ENCODE measurements at places on chromosomes 16 and 17. TPM values are rescaled to one million over a fixed set of nuclear protein-coding genes. Genes with fewer than 3 reads are reported as not detected.

GRCh38 chr16:25372716-25373115 lies 115.1 kb upstream of the ZKSCAN2 start:
- no peaks in the 10 kb centered on the region for H3K36me3 ChIP-seq
- no peaks in the 10 kb centered on the region for H3K27me3 ChIP-seq
- DNase-seq, result no peak
- no peaks in the 10 kb centered on the region for H3K4me1 ChIP-seq
- no peak overlapping the region for H3K4me3 ChIP-seq

The ADAM11 gene
- 0.14 TPM for total RNA-seq

The SLC38A8 gene
- total RNA-seq, result not detected

- DNase-seq, result no peak
- H3K4me1 ChIP-seq, result peaks cover 18% of the 10 kb centered on the region
- no peak overlapping the region for H3K4me3 ChIP-seq
- H3K36me3 ChIP-seq, result no peaks in the 10 kb centered on the region
- H3K27me3 ChIP-seq, result peaks cover 14% of the 10 kb centered on the region
- no peak overlapping the region for H3K27ac ChIP-seq
Measured at GRCh38 chr17:78365561-78366108, 5.8 kb upstream of the SOCS3 start.

DNA sequence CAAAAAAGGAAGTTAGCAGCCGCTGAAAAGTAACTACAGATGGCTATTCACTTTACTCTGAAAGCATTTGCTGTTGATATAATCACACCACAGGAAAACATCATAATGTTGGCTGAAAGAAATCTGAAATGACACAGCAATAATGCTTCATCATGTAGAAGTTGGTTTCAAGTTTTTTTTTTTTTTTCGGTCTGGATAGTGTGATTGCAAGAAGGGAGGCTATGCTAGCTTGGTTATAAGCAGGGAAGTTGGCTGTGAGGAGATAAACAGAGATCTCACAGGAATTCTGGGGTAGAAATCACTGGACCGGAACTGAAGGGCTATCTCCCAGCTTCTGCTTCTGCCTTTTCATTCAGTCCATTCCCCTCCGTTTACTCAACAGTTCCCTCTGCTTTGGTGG lies 57.9 kb downstream of the MYO1D start:
- H3K4me1 ChIP-seq, result peaks cover 12% of the 10 kb centered on the region
- no peak for DNase-seq
- H3K36me3 ChIP-seq, result no peaks in the 10 kb centered on the region
- H3K27ac ChIP-seq, result no peak overlapping the region
- H3K27me3 ChIP-seq, result peaks cover 8% of the 10 kb centered on the region

- DNase-seq, result no peak
- peaks cover 33% of the 10 kb centered on the region for H3K27me3 ChIP-seq
- no peak overlapping the region for H3K27ac ChIP-seq
- peaks cover 6% of the 10 kb centered on the region for H3K36me3 ChIP-seq
Measured at GRCh38 chr16:66948134-66948836, 12.8 kb upstream of the CES3 start.

DNA sequence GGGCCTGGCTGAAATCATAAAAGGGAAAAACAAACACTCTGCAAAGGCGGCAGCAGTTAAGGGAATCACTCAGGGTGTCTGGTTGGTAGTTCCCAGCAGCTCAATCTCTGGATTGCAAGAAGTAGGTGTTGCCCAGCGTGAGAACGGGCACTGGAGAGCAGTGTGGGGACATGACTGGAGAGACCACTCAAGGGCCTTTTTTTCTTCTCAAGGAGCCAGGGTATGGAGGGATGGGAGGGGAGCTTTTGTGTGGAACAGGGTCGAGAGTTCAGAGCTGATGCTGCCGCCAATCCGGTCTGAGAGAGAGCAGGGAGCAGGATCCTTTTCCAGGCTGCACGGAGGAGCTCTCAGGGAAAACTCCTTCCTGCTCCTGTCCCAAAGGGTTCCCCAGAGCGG lies 15.2 kb downstream of the SCNN1B start:
- H3K36me3 ChIP-seq, result no peaks in the 10 kb centered on the region
- no peak overlapping the region for H3K27ac ChIP-seq
- no peak overlapping the region for H3K4me3 ChIP-seq
- H3K27me3 ChIP-seq, result no peaks in the 10 kb centered on the region
- no peak for DNase-seq
- no peaks in the 10 kb centered on the region for H3K4me1 ChIP-seq

The OR3A2 gene
- 0.46 TPM for total RNA-seq

DNA sequence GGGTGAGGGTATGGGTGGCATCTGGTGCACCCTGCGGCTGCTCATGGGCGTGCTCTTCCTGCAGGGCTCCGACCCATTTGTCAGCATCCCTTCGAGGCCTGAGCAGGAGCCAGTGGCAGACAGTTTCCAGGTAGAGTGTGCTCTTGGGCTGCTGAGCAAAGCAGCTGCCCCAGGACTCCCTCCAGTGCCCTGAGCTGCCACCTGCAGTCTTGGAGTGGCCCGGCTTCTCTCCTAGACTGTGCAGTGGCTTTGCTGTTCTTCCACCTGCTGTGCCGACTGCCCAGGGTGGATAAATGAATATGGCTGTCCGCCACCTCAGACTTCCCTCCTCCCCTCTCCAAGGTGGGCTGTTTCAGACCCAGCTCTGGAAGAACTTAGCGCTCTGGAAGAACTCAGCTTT lies 10.8 kb upstream of the JPT2 start:
- no peaks in the 10 kb centered on the region for H3K27me3 ChIP-seq
- H3K36me3 ChIP-seq, result peaks cover 66% of the 10 kb centered on the region
- no peak for DNase-seq
- no peak overlapping the region for H3K4me3 ChIP-seq

DNA sequence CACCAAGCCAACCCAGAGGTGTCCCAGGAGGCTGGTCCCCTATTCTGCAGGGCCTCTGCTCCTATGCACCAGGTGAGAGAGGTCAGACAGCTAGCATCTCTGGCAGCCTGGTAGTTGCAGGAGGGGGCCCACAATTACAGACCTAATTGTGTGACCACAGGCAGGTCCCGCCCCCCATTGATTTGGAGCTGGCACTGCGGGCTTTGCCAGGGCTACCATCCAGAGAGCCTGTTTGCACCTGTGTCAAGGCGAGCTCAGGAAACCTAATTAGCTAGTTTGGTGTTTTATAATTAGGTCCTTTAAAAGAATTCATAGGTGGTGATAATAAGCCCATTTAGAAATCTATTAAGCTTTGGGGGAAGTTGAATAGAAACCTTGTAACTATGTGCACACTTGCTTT lies 90.2 kb downstream of the MRM1 start:
- peaks cover 14% of the 10 kb centered on the region for H3K27me3 ChIP-seq
- H3K4me3 ChIP-seq, result no peak overlapping the region
- no peaks in the 10 kb centered on the region for H3K4me1 ChIP-seq
- H3K27ac ChIP-seq, result no peak overlapping the region
- no peaks in the 10 kb centered on the region for H3K36me3 ChIP-seq
- no peak for DNase-seq

- H3K27ac ChIP-seq, result no peak overlapping the region
- no peak for DNase-seq
- H3K27me3 ChIP-seq, result no peaks in the 10 kb centered on the region
- H3K36me3 ChIP-seq, result peaks cover 3% of the 10 kb centered on the region
Measured at GRCh38 chr16:53915452-53916160, 211.7 kb downstream of the FTO start.

- H3K36me3 ChIP-seq, result peaks cover 82% of the 10 kb centered on the region
- H3K4me1 ChIP-seq, result peaks cover 74% of the 10 kb centered on the region
- H3K27me3 ChIP-seq, result no peaks in the 10 kb centered on the region
- no peak overlapping the region for H3K4me3 ChIP-seq
- peak overlapping the region; percentile 39 for H3K27ac ChIP-seq
- DNase-seq, result no peak
Measured at GRCh38 chr16:28146536-28146935, 65.2 kb downstream of the XPO6 start.

The ICAM2 gene
- total RNA-seq, result 85.6 TPM

- H3K36me3 ChIP-seq, result peaks cover 39% of the 10 kb centered on the region
- peaks cover 24% of the 10 kb centered on the region for H3K4me1 ChIP-seq
- no peaks in the 10 kb centered on the region for H3K27me3 ChIP-seq
- DNase-seq, result no peak
- peak overlapping the region; percentile 58 for H3K27ac ChIP-seq
Measured at GRCh38 chr17:82447876-82448275, 2.7 kb downstream of the CYBC1 start.

GRCh38 chr17:29820425-29820824 lies 109.6 kb downstream of the SSH2 start:
- H3K27me3 ChIP-seq, result no peaks in the 10 kb centered on the region
- no peak overlapping the region for H3K4me3 ChIP-seq
- no peaks in the 10 kb centered on the region for H3K36me3 ChIP-seq
- H3K27ac ChIP-seq, result no peak overlapping the region
- DNase-seq, result no peak

DNA sequence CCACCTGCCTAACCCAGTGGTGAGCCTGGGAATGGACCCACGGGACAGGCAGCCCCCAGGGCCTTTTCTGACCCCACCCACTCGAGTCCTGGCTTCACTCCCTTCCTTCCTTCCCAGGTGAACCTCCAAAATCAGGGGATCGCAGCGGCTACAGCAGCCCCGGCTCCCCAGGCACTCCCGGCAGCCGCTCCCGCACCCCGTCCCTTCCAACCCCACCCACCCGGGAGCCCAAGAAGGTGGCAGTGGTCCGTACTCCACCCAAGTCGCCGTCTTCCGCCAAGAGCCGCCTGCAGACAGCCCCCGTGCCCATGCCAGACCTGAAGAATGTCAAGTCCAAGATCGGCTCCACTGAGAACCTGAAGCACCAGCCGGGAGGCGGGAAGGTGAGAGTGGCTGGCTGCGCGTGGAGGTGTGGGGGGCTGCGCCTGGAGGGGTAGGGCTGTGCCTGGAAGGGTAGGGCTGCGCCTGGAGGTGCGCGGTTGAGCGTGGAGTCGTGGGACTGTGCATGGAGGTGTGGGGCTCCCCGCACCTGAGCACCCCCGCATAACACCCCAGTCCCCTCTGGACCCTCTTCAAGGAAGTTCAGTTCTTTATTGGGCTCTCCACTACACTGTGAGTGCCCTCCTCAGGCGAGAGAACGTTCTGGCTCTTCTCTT lies 2.6 kb upstream of the STH start:
- no peak for DNase-seq
- no peaks in the 10 kb centered on the region for H3K27me3 ChIP-seq
- H3K4me1 ChIP-seq, result no peaks in the 10 kb centered on the region
- no peak overlapping the region for H3K4me3 ChIP-seq

The CHST4 gene
- total RNA-seq, result not detected

- no peak for DNase-seq
- no peak overlapping the region for H3K27ac ChIP-seq
- H3K27me3 ChIP-seq, result peaks cover 11% of the 10 kb centered on the region
- no peaks in the 10 kb centered on the region for H3K4me1 ChIP-seq
- H3K4me3 ChIP-seq, result no peak overlapping the region
Measured at GRCh38 chr17:68670967-68671693, 70.0 kb upstream of the FAM20A start.

GRCh38 chr16:35198223-35199199 lies 1739.1 kb downstream of the TP53TG3F start:
- H3K27ac ChIP-seq, result no peak overlapping the region
- H3K36me3 ChIP-seq, result no peaks in the 10 kb centered on the region
- no peak for DNase-seq
- no peaks in the 10 kb centered on the region for H3K4me1 ChIP-seq

The C1QTNF8 gene
- total RNA-seq, result not detected

Data from activated T-helper 2 cell treated with anti-CD3 and anti-CD28 coated beads, Interferon-gamma antibody, Interleukin-2, Interleukin-4, amounts not matched to agents 10 μg/mL and 5 μg/mL and 100 μg/mL, durations not matched to agents 14 hours and 24 hours and 36 hours (primary cell).